AG20443 (cell line): ENCODE measurements at places on chromosomes 2 and 18.

DNA sequence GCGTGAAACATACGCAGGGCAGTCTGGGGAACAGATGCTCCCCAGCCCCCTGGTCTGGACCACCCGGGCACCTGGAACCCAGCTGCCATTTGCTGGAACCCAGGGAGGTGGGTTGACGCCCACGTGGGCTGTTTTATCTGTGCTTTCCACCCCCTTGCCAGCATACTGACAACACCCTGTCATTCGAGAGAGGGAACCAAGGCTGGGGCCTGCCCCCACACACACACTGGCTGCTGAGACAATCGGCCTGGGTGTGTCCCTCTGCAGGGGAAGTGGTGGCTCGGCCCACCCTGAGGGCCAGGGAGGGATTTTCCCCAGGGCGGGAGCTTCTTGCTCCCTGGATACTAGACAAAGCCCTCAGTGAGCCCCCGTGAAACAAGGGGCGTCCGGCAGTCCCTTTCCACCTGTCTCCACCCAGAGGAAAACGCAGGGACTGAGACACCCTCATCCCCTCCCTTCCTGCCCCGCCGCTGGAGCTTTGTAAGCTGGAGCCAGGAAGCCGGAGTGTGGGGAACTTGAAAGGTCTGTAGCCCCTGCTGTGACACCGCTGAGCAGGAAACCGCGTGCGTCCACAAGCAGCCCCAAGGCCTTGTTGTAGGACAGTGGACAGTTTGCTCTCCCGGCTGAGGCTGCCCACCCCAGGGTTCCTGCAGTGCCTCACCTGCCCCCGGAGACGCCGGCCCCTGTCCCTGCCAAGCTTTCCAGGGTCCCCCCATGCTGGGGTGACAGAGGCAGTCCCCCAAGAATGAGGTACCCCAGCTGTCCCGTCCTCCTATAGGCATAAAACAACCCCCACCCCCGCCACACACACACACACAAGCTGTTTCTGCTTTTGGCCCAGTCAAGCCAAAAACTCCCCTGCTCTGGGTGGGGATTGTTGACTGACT, 14.1 kb upstream of the KLF11 start:
- DNase-seq: peak; percentile 44

GRCh38 chr2:479490-480176, 191.7 kb upstream of the ALKAL2 start:
- DNase-seq: no peak

DNA sequence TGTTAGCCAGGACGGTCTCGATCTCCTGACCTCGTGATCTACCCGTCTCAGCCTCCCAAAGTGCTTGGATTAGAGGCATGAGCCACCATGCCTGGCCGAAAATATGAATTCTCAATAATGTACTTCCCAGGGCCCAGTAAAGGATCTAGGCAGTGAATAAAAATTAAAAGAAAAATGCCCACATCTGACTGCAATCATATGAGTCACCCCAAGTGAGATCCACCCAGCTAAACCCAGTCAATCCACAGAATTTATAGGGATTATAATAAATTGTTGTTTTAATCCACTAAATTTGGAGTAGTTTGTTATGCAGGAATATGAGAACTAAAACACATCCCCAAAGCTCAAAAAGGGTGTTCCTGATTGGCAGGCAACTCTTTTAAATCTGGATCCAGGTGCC, 93.5 kb upstream of the STK39 start:
- peak; percentile 55 for DNase-seq

- no peak for DNase-seq
Measured at GRCh38 chr2:136254681-136255080, 136.7 kb upstream of the CXCR4 start.

DNA sequence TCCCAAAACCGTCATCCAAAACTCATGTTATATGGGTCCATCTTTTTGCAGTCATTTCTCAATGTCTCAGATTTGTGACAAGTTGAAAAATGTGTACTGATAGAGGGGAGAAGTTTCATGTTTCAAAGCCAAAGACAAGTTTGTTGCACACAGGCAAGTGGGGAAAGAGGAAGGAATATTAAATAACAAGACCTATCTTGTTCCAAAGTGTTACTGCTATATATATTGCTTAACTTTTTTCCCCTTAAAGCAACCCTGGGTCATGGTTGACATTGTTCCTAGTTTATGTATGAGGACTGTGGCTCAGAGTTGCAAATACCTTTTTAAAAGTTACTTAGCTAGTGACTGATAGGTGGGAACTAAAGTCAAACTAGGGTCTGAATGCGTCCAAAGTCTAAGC, 1.7 kb downstream of the ITGA4 start:
- no peak for DNase-seq
